Tongue (tissue), 3 donors: ENCODE measurements at places on chromosomes 6 and 20. TPM values are rescaled to one million over a fixed set of nuclear protein-coding genes. Genes with fewer than 3 reads are reported as not detected.
A peak's percentile ranks its signal among the peaks of the same experiment; 100 is the strongest.

Gene RFX6
- total RNA-seq: not detected

Gene TRIM15
- not detected for total RNA-seq

Gene DNMT3B
- total RNA-seq: 2.9 TPM

Gene TCF21
- total RNA-seq: 0.31 TPM

Gene ZSCAN23
- total RNA-seq: 7.3 TPM

Gene TAAR6
- not detected for total RNA-seq

Gene RRAGD
- total RNA-seq: 72.8 TPM

Gene TTK
- 16.6 TPM for total RNA-seq

Gene NFATC2
- 9.6 TPM for total RNA-seq

Gene FNDC1
- total RNA-seq: 102 TPM

Gene COL21A1
- total RNA-seq: 95.0 TPM

Gene FAM209B
- not detected for total RNA-seq

Gene ZNF165
- 0.72 TPM for total RNA-seq

Gene TFAP2D
- total RNA-seq: not detected

Gene BLTP3A
- total RNA-seq: 12.1 TPM

Gene COL12A1
- total RNA-seq: 443 TPM

DNA sequence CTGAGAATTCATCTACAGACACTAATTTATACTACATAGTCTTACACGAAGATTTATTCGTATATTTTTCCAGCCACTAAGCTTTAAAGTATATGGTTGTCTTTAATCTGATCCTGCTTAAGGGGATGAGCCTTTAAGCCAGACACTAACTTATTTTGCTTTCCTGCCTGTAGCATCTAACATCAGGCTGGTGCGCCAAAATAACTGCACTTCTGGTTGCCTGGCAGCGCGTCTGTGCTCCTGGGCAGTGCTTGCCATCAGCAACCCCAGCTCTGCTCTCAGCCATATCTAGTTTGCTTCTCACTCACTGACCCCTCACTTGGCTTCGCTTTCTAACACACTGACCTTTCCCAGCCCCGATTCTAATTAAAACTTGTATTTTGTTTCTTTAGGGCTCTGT lies 21.8 kb downstream of the HMGCLL1 start:
- no peak for DNase-seq

GRCh38 chr20:58624687-58625086 lies 26.4 kb upstream of the STX16 start:
- no peak for DNase-seq

- DNase-seq: no peak
Measured at GRCh38 chr20:11989018-11989771, 71.5 kb downstream of the BTBD3 start.

- DNase-seq: no peak
Measured at GRCh38 chr20:50258790-50259483, 68.3 kb downstream of the CEBPB start.

DNA sequence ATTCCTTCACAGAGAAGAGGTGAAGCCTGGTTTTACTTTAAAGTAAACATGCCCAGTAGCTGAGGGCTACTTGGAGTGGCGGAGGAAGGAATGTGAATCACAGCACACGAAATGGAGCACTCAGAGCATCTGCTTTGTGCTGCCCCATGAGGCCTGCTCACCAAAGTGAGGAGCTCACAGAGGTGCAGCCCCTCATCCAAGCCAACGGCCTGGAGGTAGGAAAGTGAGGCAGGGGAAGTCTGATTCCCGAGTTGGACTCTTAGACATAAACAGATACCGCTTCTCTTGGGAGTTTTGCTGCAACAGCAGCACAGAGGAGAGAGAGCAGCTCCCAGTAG lies 3.6 kb downstream of the YTHDF1 start:
- DNase-seq: no peak

GRCh38 chr20:24631173-24631505 lies 161.7 kb downstream of the SYNDIG1 start:
- DNase-seq: no peak

GRCh38 chr6:7905416-7905815 lies 5.2 kb downstream of the TXNDC5 start:
- no peak for DNase-seq

DNA sequence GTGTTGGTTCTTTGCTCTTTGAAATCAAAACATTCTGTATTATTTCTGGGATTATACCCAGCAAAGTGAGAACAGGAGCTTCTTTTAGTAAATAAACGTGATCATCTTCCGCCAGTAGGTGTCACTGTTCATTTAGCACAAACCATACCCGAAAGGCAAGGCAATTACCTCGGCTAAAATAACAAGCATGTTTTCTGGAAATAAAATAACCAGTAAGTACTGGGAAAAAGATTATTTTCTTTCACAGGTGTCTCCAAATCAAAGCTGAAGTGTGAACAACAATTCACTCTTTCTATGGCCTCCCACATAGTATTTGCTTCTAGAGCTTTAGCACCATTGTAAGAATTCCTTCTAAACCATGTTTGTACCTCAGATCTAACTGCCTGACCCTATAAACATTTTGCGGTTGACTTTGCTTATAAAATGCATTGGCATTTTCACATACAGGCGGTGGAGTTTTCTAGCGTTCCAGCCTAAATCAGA lies 144.6 kb upstream of the AGPAT4 start:
- DNase-seq: peak; percentile 96

DNA sequence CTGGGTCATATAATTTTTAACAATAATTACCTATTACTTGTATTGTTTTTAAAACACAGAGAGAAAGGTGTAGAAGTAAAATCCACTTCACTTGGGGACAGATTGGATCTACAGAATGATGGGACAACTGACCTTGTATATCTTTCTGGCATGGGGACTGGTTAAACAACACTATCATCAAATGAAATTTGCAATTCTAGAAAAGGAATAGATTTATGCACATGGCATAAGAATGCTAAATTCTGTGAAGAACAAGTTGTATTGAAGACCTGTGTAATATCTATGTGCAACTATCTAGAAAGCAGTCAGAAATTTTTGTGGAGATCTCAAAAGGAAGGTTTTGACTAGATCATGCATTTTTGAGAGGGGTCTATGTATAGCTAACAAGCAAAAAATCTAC lies 106.3 kb upstream of the BMP5 start:
- no peak for DNase-seq

- DNase-seq: peak; percentile 51
Measured at GRCh38 chr20:25695532-25696370, 902 bp downstream of the ZNF337 start.

- no peak for DNase-seq
Measured at GRCh38 chr6:151633526-151634335, 139.9 kb downstream of the CCDC170 start.

DNA sequence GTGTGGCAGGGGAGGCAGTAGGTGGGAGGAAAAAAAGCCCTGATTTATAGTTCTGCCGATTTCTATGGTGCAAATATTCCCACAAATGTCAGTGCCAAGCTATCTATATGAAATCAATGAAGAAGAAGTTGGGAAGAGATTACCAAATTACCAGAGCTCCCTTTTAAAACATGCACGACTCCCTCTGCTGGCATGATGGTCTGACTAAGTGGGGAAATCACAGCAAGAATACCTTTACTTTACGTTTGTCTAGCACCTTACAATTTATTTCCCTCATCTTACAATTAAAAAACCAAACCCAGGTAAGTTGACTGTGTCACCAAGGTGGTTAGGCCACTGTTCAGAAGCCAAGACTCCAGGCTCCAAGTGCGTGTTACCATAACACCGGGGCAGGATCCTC lies 55.6 kb downstream of the AGPAT4 start:
- no peak for DNase-seq

DNA sequence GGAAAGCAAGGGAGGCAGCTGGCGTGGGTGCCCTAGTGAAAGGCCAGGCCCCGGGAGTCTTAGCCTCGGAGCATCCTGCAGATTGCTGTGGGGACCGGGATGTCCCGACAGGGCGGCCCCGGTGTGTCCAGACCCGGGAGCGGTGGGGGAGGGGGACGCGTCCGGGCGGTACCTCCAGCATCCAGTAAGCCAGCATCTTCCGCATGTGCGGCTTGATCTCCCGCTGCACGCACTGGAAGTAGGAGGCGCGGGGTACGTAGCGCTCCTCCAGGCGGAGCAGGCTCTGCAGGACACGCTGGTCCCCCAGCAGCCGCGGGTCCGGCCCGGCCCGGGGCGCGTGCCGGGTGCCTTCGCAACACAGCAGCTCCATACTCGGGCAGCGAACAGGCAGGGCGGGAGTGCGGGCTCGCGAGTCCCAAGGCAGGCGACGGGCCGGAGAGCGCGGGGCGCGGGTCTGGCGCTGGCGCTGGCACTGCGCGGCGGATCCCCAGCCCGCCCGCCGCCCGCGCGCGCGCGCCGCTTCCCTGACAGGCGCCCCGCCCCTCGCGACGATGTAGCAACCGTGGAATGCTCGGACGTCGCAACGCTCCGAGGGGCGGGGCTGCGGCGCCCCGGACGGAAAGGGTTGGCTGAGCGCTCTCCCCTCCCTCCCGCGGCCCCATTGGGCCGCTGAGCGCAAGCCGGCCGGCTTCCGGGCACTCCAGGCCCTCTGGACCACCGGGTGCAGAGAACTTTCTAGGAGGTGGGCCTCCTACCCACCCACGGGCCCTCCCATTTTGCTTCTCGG lies at the start of gene CCND3:
Gene CCND3 (minus strand): TSS at position 529 of the 787 bp plus-strand sequence. CDS start 159 bp downstream, at position 370.
- peak; percentile 96 for DNase-seq

GRCh38 chr6:17352302-17352701 lies 41.1 kb upstream of the CAP2 start:
- no peak for DNase-seq

GRCh38 chr6:42226161-42226611 lies 8.5 kb upstream of the MRPS10 start:
- peak; percentile 26 for DNase-seq

DNA sequence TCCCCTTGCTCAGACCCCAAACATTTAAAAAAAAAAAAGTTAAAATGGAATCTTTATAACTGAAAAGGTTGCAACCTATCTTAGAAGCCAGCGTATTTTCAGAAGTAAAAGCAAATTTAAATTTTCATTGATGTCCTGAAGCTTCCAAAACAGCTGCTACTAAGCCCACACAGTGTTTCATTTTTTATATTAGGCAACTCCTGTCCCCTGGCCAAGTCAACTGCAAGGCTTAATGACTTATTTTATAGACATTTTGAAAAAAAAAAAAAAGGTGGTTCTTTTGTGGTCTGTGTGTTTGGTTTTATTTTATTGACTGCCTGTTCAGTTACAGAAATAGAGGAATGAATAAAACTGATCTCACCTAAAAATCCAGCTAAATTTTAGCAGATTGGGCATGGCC lies 13.0 kb downstream of the CFAP61 start:
- DNase-seq: peak; percentile 12

DNA sequence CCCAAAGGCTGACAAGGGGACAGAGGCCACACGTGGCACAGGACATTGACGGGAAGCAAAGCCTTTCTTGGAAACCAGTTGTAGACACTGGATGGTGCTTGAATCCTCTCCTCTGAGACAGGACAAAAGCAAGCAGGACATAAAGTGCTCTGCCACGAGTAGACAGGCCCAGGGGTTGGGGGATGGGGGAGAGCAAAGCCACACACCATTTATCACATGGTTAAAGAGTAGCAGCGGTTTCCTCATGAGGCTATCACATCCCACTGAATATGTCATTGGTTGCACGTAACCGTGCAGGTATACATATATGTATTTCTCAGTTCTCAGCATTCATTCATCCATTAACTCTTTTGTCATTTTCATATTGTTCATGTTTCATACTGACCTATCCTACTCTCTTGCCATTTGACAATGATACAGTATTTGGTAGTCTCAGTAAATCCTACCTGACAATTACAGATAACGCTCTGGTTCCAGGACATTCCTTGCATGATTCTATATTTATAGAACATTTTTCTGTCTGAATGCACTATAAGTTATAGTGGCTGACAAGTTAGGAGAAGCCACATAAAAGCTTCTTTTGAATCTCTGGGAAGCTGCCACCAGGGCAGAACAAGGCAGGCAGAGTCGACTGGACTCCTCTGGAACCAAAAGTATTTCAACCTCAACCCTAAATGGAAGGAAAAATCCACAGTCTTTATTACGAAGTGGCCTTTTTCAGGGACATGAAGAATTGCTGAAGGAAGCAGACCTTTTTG lies 23.5 kb downstream of the METTL24 start:
- no peak for DNase-seq

- DNase-seq: no peak
Measured at GRCh38 chr6:51928320-51928719, 159.1 kb downstream of the PKHD1 start.

DNA sequence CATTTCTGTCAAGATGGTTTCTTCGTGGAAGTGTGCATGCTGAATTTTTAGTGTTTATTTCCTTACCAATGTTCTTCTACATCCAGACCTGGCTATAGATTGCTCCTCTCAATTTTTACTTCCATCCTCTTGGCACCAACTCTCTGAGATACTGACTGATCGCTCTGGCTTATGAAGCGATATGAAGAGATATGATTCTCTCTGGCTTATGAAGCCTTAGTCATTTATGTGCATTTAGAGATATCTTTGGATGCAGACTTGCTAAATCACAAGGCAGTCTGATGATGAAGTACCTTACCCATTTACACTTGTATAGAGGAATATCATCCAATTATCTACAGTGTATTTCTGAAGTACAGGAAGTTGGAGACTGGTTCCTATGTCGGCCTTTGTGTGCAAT lies 295.4 kb upstream of the STXBP5 start:
- no peak for DNase-seq

DNA sequence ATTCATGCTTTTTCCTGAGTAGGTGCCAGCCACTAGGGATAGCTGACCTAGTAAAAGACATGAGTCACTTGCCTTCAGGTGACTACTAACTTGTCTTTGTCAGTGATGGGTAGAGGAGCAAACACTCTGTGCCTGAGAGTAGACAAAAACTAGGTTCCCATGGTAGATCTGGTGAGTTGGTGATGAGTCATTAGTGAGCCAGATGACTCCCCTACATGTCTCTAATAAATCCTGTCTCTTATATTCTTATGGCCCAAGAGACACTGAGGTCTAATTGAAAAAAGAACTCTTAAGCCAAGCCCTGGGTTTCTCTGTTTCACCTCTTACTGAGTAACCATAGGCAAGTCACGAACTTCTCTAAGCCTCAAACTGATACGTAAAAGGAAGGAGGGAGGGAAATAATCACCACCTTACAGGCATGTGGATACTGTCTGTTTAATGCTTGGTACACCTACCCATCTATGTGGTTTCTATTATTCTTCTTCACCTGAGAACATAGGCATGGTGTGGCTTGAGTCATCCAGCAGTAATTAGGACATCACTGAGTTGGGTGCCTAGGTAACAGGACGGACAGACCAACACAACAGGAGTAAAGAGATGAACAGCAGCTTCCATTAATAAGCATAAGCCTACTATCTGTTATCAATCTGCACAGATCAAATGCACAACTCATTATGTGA lies 20.3 kb downstream of the TTPAL start:
- no peak for DNase-seq

DNA sequence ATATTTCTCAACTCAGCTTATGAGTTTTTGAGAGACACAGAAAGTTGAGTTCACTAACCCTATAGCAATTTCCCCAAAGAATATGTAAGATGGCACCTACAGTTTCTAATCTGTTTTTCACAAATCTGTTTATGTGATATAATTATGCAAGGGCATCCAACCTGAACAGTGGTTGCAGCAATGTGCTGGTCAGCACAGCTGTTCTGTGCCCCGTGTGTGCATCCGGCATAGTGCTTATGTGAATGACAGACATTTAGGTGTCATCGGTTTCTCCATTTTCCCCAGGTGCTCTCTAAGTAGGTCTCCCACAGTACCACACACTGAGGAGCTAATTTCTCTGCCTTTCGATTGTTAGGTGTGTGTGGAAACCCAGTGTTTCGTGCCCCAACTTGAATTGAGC lies 7.7 kb upstream of the BACH2 start:
- no peak for DNase-seq
